ENCODE measurements at places on chromosomes 3 and 15.

- DNase-seq: no peak
Measured at GRCh38 chr3:39407259-39407629, 724 bp downstream of the RPSA start.

DNA sequence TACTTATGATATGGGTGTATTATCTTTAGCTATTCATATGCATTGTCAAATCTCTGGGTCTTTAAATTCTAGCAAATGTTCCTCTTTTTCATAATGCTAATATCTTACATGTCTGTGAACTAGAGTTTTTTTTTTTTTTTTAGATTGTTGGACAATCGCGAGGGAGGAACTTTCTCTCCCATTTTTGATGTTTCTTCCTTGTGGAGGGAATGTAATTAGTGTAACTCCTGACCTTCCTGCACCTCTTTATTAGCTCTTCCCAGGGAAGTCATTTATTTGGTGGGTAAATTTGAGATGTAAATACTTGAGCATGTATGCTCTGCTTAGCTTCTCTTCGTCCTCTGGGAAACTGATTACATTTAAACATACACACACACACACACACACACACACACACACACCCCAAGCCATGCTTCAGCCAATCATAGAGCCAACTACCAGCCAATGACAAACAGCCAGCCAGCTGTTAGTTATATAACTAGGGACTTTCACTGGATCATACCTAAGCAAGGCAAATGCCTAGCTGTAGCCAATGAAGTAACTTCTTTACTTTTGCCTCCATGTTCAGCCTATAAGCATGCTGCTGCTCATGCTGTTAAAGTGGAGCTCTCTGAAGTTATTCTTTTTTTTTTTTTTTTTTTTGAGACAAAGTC lies 8.3 kb upstream of the USP8 start:
- no peak for DNase-seq

DNA sequence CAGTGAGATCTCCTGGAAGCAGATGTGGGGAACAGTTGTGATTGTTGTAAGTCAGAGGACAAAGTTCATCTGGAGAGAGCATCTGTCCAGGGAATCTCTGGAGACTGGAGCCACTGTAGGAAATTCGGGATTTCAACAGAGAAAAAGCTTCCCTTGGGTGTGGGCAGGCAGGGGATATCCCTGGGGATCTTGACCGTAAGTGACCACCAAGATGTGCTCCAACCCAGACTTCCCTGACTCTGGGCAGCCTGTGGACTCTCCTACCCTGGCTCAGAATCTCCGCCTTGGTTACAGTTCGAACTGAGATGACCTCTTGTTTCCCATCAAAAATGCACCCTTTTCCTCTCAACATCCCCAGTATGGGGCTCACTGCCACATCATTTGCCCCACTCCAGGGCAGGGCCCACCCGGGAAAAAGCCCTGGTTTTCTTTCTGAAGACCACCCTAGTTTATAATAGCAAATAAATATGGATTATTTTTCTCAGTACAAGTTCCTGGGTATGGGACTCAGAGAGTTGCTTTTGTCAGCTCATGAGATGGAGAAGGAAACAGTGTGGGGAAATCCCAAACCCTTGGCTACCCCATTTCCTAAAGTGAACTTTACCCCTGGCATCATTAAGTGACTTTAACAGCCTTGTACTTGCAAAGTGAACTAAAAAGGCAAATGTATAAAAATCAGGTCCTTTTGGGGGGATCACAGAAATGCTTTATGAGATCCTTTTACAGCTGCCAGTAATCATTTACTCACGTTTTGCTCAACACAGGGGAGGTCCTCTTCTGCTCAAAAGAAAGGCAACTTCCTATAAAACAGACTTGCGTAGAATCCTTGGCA lies 89.9 kb downstream of the CCNL1 start:
- DNase-seq: no peak

DNA sequence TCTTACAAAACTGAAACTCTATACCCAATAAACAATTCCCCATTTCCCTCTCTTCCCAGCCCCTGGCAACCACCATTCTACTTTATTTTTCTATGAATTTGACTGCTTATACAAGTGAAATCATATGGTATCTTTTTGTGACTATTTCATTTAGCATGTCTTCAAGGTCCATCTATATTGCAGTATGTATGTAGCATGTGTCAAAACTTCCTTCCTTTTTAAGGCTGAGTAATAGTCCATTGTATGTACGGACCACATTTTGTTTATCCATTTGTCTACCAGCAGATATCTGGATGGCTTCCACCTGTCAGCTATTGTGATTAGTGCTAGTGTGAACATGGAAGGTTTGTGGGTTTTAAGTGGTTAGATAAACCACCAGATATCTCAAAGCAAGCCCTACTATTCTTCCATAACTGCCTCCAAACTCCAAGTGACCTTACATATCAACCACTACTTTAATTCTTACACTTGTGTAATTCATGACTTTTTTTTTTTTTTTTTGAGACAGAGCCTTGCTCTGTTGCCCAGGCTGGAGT lies 134.7 kb downstream of the TMCC1 start:
- no peak for DNase-seq

DNA sequence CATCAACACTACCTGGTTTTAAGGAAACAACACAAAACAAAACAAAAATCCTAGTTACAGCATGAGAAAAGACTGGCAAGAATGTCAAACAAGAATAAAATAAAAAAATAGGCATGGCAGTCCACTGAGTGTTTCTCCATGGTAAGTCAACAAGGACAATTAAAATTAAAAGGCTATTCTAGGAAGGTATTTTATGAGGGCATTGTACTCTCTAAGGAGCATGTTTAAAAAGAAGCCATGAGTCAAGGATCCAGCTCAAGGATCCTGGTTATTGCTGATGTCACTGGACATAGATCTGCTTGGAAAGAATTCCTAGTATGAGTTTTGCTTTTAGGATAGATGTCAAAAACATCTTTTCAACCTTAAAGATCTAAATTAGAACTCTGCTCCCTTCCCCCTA lies 106.7 kb downstream of the MYO5A start:
- DNase-seq: no peak
